Activated CD8-positive, alpha-beta T cell treated with anti-CD3 and anti-CD28 coated beads, Interleukin-2, amount 10 ng/mL, durations not matched to agents 7 days and 5 days (primary cell): ENCODE measurements at places on chromosomes 16 and 17.
A peak's percentile ranks its signal among the peaks of the same experiment; 100 is the strongest.

- no peak for DNase-seq
Observed at GRCh38 chr17:40475234-40475908, 26.1 kb downstream of the TNS4 start.

DNA sequence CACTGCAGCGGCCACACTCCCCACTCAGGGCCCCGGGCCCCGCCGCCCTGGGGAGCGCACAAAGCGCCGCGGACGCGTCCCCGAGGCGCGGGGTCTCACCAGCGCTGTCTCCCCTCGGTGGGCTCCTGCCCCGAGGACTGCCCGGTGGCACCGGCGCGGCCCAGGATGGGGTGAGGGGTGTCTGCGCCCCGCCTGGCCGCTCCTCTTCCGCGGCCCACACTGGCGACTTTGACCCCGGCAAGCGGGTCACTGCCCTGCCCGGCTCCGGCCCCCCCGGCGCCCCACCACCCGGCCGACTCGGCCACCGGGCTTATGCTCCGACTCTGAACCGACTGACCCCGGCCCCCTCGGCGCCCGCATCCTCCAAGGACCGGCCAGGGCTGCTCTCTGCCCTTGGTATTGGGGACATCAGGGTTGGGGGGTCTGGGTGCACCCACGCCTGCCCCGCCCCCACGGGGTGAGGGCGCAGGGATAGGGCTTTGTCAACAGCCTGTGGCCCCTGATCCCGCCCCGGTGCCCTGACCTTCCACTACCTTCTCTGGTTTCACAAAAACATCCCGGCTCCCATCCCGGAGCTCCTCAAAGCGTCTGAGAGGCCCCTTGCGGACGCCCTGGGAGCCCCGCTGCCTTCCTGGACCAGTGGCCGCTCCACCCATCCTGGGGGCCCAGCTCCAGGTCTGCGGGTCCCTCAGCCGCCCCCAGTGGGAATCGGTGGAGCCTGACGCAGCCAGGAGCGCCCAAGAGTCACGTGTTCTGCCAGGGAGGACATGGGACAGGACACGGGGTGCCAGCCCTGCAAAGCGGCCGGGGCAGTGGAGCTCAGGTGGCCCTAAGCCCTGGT, 829 bp downstream of the GCGR start:
- no peak for DNase-seq

DNA sequence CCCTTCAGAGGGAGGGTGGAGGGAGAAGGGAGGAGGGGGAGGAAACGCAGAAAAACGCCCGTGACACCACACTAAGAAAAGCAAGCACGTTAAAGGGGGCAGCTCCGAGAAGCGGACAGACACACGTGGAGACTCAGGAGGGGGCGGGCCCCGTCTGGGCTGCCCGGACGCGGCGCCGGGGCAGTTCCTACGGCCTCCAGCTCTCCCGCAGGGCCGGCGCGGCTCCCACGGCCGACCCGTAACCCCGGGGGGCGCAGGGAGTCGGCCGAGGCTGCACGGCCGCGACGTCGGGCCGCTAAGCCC, 362 bp downstream of the KLHDC4 start:
- peak; percentile 83 for DNase-seq

DNA sequence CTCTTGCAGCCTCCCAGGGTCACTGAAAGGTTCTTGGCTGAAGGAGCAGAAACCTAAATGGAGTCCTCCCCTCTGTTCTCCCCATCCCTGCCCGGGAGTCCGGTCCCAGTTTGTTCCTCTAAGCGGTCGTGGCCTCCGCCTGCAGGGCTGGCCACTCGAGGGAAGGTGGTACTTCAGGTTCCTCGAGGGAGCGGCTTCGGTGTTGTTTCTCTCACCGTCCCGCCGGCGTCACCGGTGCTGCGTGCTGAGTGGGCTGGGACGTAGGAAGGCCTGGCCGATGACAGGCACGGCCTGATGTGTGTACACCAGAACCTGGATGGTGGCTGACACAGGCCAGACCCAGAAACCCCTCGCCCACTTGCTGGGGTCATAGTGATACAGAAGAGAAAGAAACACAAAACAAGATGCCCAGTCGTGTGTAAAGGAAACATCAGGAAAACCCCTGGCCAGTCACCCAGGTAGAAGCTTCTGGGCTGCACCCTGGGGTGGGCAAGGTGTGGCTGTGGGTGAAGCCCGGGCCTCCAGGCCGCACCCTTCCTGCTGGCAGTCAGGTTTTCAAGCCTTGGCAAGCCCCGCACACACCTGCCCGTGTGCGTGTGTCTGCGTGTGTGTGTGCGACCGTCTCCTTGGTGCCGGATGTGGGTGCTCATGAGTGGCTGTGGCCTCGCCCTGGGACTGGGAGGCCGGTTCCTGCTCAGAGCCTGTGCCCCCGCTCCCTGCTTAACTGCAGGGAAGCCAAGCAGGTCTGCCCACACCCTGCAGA, 52.0 kb downstream of the BAIAP2 start:
- DNase-seq, result no peak
